ENCODE measurements at places on chromosomes 1 and 21.

- no peak for DNase-seq
Observed at GRCh38 chr1:9825093-9826074, 1.6 kb upstream of the CLSTN1 start.

- DNase-seq: no peak
Observed at GRCh38 chr21:32320726-32321125, 22.1 kb downstream of the MRAP start.

DNA sequence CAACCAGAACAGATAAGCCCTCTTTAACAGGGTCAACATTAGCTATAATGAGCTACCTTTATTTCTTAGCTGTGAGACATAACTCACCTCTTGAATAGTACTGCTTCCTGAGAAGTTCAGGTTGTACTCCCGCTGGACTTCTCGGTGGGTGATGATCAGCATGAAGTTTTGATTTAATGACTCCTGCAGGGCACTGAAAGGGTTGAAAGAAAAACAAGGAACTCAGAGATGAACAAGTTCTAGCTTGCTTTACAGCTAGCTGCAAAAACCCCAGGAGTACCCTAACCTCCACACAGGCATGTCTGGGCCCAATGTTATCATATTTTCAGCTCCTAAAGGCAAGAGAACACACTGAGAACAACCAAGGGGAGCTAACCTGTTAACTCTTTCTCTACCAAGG is 254.4 kb downstream of the FAF1 start:
- DNase-seq: no peak

DNA sequence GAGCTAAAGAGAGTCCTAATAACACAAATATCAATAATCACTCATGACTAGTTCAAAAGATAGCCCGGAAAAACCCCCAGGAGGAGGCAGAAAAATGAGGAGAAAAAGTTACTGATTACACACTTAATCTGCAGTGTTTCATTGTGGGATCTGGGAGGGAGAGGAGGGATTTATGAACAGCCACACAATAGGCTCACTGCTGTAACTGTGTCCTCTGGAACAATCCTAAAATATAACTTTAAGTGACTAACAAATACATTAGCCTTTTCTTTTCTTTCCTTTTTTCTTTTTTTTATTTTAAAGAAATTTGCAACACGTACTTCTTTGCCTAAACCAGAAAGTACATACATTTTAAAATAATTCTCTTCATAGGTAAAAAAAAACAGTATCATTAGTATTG is 106.3 kb upstream of the LBR start:
- DNase-seq: no peak

DNA sequence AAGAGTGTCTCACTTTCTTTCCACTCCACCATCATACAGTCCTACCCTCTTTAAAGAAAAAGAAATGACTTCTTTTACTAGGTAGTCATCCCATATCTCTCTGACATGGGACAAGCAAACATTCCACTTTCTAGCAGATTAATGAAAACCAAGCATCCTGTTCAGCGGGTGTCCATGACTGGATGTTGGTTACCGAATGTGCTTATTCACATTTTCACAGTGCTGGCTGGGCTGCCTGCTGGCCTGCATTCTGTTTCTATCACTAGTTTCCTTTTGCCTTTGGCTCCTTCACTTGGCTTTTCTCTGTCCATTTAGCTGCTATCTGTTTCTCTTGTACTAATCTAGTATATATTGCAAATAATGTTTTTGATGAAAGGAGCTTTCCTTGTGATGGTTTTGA is 598.4 kb downstream of the RWDD3 start:
- DNase-seq: no peak

GRCh38 chr1:19582318-19582717 is 61.8 kb upstream of the NBL1 start:
- DNase-seq: no peak

DNA sequence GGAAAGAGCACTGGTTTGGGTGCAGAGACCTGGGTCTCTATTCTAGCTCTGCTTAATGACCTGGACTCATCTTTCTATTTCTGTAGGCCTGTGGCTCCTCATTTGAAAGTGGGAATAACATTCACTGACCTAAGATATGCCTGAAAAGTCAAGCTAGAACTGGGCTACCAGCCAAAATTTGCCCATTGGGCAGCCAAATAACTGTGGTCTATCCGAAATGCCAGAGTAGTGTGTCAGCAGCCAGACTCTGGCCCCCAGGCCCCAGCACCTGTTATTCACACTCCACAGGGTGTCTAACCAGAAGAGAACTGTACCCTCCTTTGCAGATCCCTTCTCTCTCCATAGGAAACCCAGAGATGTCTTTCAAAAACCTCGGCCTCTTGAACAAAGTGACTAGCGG is 12.6 kb downstream of the DAB1 start:
- no peak for DNase-seq
